ENCODE measurements at places on chromosomes 6 and 20. TPM values are rescaled to one million over a fixed set of nuclear protein-coding genes. Genes with fewer than 3 reads are reported as not detected.

The HLA-DQA1 gene
- not detected for total RNA-seq

The ZBP1 gene
- 0.10 TPM for total RNA-seq

The NDRG3 gene
- 29.9 TPM for total RNA-seq

The SLC44A4 gene
- total RNA-seq, result 0.33 TPM

The MCHR2 gene
- not detected for total RNA-seq

The FOXP4 gene
- 2.6 TPM for total RNA-seq

The NOTCH4 gene
- total RNA-seq, result 89.3 TPM

Measured in mammary microvascular endothelial cell (primary cell).